ENCODE measurements at places on chromosomes 2 and 18.

- no peaks in the 10 kb centered on the region for H3K27me3 ChIP-seq
- no peak overlapping the region for H3K27ac ChIP-seq
- H3K4me1 ChIP-seq, result no peaks in the 10 kb centered on the region
- no peaks in the 10 kb centered on the region for H3K36me3 ChIP-seq
These were observed 523.5 kb upstream of the ZEB2 start for GRCh38 chr2:145043399-145043834.

GRCh38 chr2:26721115-26722032 lies 28.9 kb downstream of the KCNK3 start:
- no peaks in the 10 kb centered on the region for H3K27me3 ChIP-seq
- no peak for DNase-seq
- no peaks in the 10 kb centered on the region for H3K36me3 ChIP-seq
- H3K4me1 ChIP-seq, result no peaks in the 10 kb centered on the region
- no peak overlapping the region for H3K27ac ChIP-seq
- H3K4me3 ChIP-seq, result no peak overlapping the region

DNA sequence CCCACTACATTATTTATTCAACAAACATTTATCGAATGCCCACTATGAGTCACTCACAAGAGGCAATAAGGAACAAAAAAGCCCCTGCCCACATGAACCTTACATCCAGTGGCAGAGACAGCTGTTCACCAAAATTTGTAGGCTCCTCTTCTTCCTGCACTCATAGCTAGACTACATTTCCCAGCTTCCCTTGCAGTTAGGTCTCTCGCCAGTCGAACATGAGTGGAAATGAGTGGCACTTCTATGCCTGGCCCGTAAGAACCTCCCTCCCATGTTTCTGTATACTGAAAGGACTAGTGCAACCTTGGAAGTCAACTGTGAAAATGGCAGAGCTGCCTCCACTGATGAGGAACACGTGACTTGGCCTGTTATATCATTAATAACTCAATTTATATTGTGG lies 19.4 kb upstream of the NCOA1 start:
- no peak for DNase-seq
- H3K27ac ChIP-seq, result no peak overlapping the region
- no peaks in the 10 kb centered on the region for H3K4me1 ChIP-seq
- peaks cover 7% of the 10 kb centered on the region for H3K27me3 ChIP-seq

- H3K4me3 ChIP-seq, result no peak overlapping the region
- peaks cover 6% of the 10 kb centered on the region for H3K27me3 ChIP-seq
- H3K27ac ChIP-seq, result no peak overlapping the region
- DNase-seq, result no peak
These were observed 15.5 kb upstream of the DUSP19 start for GRCh38 chr2:183063083-183063482.

DNA sequence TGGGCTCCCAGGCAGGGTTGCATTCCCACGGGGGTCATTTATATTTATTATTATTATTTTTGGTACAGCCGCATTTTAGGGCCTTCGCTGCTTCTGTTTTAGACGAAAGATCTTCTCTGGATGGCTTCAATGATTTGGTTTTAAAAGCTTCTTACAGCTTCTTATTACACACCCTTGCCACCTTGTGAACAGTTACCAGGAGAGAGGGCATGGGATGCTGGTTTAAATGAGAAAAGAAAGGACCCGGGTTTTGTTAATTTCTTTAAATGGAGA lies 1.7 kb downstream of the SH3RF3 start:
- no peak for DNase-seq
- no peaks in the 10 kb centered on the region for H3K36me3 ChIP-seq
- H3K4me1 ChIP-seq, result peaks cover 21% of the 10 kb centered on the region
- no peak overlapping the region for H3K4me3 ChIP-seq
- no peak overlapping the region for H3K27ac ChIP-seq
- H3K27me3 ChIP-seq, result peaks cover 40% of the 10 kb centered on the region

- no peak for DNase-seq
- H3K36me3 ChIP-seq, result no peaks in the 10 kb centered on the region
- no peaks in the 10 kb centered on the region for H3K4me1 ChIP-seq
- H3K4me3 ChIP-seq, result no peak overlapping the region
- no peak overlapping the region for H3K27ac ChIP-seq
These were observed 292.1 kb downstream of the SLC4A3 start for GRCh38 chr2:219919506-219919905.

DNA sequence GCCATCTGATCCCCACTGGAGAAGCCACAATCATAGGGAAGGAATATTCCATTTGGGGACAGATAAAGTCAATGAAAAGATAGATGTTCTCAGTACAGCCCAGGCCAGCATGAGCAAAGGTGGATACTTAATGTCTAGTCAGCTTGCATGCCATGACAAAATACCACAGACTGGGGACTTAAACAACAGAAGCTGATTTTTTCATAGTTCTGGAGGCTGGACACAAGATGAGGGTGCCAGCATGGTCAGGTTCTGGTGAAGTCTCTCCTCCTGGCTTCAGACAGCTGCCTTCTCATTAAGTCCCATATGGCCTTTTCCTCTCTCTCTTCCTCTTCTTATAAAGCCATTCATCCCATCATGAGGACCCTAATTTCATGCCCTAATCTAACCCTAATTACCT lies 116.1 kb upstream of the CYP1B1 start:
- no peak overlapping the region for H3K4me3 ChIP-seq
- DNase-seq, result no peak
- peaks cover 29% of the 10 kb centered on the region for H3K4me1 ChIP-seq
- H3K36me3 ChIP-seq, result no peaks in the 10 kb centered on the region
- peaks cover 11% of the 10 kb centered on the region for H3K27me3 ChIP-seq

GRCh38 chr2:197306696-197307040 lies 3.9 kb downstream of the ANKRD44 start:
- peak; percentile 49 for DNase-seq
- H3K4me3 ChIP-seq, result peak overlapping the region; percentile 95
- peak overlapping the region; percentile 95 for H3K27ac ChIP-seq
- H3K36me3 ChIP-seq, result peaks cover 60% of the 10 kb centered on the region

DNA sequence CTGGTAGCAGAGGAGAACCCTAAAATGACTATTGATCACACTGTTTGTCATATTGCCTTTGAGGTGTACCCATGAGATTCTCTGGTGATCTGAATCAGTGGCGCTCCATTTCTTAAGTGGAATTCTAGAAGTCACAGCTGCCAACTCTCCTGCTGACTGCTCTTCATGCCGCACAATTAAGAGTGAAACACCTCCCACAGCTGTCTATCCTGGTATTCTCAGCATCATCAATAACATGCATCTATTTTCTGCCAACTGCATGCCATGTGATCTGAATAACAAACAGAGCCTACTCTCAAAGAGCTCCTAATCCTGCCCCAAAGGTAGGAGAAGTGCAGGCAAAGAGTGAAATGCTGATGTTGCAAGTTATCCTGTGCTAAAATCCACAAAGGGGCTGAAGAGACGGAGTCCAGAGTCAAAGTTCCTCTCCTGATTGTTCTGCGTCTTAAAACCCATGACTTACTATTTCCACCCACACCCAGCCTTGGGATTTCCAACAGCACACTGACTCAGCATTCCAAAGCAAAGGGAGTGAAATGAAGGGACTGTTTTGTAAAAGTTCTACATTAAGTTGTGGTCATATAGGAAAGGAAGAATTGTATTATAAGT lies 13.7 kb upstream of the DAPL1 start:
- H3K27me3 ChIP-seq, result peaks cover 4% of the 10 kb centered on the region
- H3K4me1 ChIP-seq, result no peaks in the 10 kb centered on the region
- H3K4me3 ChIP-seq, result no peak overlapping the region
- DNase-seq, result no peak
- no peaks in the 10 kb centered on the region for H3K36me3 ChIP-seq

DNA sequence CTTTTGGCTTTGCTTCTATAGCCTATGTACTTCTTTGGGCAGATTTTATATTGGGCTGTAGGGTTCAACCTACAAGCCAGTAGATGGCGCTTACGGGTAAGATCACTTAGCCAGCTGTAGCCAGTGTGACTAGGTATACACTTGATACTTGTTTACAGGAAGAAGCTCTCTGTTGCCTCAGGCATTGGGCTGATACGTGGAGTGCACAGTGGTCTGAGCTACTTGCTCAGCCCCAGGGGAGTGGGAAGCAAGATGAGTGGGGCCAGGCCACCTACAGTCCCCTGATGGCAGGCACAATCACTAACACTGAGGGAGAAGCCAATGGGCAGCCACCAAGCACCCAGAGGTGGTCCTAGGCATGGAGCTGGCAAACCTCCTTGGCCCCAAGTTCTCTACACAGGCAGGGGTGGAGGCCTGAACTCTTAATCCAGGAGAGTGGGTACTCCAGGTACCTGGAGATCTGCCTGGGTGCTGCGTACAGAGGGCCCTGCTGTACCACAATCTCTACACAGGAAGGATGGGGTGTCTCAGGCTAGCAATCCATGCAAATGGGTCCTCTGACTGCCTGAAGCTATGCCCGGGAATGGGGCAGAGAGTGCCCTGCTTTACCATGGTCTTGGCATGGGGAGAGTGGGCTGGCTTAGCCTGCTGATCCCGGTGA lies 122.2 kb downstream of the NCOA1 start:
- H3K36me3 ChIP-seq, result no peaks in the 10 kb centered on the region
- DNase-seq, result peak; percentile 65
- no peak overlapping the region for H3K4me3 ChIP-seq

DNA sequence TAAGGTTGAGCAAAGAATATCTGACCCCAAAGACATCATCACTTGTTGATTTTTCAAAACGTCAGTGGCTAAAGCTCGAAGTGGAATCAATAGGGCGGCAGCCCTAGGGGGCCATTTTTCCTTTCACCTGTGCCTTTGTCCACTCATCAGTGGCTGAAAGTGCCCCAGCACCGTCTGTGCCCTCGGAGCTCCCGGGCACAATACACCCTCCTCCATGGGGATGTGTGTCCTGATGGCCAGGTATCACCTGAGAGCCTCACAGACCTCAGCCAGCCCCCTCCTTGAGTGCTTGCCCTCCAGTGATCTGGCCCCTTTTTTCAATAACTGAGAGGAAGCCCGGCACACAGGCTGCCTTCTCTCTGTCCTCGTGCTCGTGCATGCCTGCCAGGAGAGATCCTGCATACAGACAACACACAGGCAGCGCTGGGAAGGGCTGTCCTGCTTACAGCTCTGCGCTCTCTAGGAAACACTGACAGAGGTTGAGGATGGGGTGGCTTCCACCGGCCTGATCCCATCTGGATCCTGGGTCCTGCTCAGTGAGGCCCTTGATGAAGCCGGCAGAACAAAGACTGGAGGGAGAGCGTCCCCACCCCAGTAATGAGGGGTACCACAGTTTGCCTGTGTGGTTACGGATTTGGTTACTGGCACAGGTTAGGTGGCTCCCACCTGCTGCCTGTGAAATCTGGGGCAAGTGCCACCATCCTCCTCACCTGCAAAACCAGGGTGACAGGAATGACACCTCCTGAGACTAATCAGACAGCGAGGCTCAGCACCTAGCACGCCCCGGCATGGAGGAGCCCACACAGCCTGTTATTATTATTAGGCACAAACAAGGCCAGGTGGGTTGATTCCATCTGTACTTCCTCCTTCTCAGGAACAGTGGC lies 197.5 kb upstream of the RAB6C start:
- H3K4me1 ChIP-seq, result no peaks in the 10 kb centered on the region
- no peak overlapping the region for H3K4me3 ChIP-seq
- H3K36me3 ChIP-seq, result no peaks in the 10 kb centered on the region
- H3K27ac ChIP-seq, result no peak overlapping the region

DNA sequence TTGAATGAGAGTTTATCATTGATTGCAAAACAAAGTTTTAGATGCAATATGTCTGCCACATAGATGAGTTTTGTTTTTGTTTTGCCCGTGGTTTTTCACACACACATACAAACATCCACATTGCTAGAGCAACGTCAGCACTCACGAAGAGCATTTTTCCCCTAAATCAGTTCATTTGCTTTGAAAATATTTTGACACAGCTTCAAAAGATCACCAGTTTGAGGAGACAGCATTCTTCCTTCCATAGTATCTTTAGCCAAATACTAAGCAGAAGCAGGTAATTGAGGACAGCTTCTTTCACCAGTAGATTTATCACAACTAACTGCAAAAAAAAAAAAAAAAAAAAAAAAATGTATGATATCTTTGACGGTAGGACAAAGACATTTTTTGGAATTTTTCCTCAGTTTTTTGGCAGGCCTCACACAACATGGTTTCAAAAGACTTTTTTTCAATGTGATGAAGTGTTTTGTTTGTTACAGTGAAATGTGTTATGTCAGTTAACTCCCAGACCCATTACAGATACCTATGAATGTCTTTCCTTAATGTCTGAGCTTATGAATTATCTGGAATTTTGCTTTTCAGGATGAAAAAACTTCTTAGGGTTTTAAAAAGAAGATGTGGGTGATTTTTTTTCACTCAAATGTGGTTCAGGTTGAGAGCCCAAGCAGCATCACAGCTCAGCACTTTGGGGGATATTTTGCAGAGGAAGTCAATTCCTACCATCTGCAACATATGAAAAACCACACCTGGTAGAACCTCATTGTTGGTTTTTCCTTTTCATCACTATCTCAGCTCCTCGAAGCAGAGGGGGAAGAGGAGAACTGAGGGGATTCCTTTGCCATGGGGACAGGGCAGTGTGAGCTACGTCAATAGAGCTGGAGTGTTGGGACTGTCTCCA lies 31.6 kb downstream of the AOX1 start:
- H3K4me1 ChIP-seq, result peaks cover 12% of the 10 kb centered on the region
- no peak overlapping the region for H3K4me3 ChIP-seq
- no peak for DNase-seq
- H3K36me3 ChIP-seq, result no peaks in the 10 kb centered on the region
- H3K27me3 ChIP-seq, result peaks cover 6% of the 10 kb centered on the region
- H3K27ac ChIP-seq, result no peak overlapping the region

Data from activated CD8-positive, alpha-beta T cell treated with anti-CD3 and anti-CD28 coated beads, Interleukin-2, amount 10 ng/mL, durations not matched to agents 7 days and 5 days (primary cell).